Activated CD4-positive, alpha-beta T cell treated with anti-CD3 and anti-CD28 coated beads, Interleukin-2, Interleukin-6, amounts not matched to agents 100 ng/mL and 50 ng/mL, durations not matched to agents 16 hours and 8 hours (primary cell): ENCODE measurements at places on chromosomes 2 and 18.

GRCh38 chr2:36781907-36782720 lies 85.6 kb downstream of the VIT start:
- DNase-seq: no peak

GRCh38 chr2:3489764-3490115 lies 29.6 kb downstream of the ADI1 start:
- no peak for DNase-seq

- no peak for DNase-seq
Measured at GRCh38 chr18:67072791-67073190, 443.7 kb downstream of the DSEL start.

GRCh38 chr2:239539083-239539775 lies 138.4 kb upstream of the HDAC4 start:
- no peak for DNase-seq

DNA sequence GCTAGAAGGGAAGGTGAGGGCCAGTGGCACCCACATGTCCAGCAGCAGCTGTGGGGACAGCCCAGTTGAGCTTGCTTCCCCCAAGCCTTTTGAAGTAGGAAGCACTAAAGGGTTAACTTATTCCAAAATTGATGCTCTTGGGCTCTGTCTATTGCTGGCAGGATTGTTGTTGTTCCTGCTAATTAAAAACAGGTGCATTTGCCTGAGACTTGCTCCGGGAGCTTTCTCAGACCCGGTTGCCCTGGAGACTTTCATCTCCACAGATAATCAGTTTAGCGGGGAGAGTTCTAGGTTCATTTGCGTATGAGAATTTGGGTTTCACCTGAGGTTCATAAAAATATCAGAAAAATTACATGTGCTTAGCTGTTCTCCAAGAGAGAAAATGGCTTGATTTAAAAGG lies 277.3 kb downstream of the LRATD1 start:
- DNase-seq: no peak

DNA sequence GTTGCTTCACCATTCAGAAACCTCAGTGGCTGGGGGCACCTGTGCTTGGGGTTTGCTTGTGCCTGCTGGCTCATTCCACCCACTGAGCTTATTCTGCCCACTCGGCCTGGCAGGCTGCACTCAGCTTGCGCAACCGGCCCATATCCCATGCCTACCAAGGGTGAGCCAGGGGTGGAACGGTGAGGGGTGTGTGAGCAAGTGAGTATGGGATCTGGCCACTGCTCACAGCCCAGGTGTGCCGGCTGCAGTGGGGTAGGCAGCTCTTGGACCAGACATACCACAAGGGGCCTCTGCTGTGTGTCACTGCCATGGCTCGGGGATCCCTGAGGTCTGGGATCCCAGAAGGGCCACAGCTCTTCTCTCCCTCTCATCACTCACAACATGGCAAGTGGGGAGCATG lies 1000.5 kb upstream of the CRIM1 start:
- no peak for DNase-seq

DNA sequence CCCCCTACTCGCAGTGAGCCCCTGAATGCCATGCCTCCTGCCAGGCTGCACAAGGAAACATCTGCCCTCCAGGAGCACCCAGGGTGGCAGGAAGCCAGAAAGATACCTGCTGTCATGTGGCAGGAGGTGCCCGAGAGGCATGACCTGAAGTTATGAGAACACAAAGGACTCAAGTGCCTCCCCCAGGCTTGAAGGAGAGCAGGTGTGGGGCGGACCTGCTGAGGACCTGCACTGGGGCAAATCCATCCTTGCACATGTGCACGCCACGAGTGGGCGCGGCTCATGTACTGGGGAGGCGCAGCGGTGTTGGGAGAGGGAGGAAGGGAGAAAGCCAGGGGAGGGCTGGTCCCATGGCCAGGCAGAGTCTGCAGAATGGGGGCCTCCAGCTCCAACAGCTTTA lies 26.9 kb downstream of the SDC1 start:
- DNase-seq: no peak

DNA sequence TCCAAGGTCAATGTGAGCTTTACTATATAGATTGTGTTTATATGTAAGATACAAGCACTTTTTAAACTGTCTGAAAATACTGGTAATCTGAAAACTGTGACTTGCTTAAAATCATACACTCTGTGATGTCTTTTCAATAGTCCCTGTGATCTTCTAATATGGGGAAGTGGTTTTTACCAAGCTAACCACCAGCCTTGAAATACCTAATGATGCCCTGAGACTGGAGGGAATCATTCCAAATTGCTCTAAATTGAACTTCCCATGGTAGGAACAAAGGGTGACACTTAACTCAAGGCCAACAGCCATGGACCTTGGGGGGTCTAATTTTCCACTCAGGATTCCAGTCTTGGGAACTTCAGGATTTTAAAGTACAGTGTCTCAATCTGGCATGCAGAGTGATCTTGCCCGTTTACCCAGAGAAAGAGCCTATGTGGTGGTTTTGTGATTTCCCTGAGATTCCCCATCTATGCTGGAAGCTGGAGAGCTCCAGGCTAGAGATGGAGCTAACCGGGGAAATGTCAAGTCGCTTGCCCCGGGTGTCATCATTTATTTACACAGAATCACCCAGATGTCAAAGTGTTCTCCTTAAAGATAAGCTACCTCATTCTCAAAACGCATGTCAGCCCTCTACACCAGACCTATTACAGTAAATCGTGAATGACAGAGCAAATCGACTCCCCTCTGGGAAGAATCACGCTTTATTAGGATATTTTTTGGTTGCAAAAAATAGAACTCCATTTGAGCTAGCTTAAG lies 198.5 kb downstream of the SP3 start:
- DNase-seq: no peak

GRCh38 chr18:14925281-14925709 lies 177.3 kb downstream of the ANKRD30B start:
- no peak for DNase-seq

- no peak for DNase-seq
Measured at GRCh38 chr2:47016172-47016913, 100.7 kb upstream of the MCFD2 start.

DNA sequence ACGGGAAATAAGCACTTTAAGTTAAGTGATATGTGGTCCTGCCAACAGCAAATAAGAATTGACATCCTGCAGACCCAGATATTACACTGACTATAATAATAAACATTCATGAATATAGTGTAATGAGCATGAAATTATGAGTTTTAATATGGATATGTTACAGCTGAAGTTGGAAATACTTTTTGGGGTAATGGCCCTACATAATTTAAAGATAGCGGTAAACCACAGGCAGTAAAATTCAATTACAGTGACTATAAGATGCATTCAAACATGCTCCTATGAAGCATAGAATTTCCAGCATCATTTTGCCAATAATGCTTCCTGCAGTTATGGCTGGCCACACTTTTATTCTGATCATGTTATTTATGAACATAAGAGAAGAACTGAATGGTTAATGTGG lies 49.4 kb upstream of the LRRTM4 start:
- DNase-seq: no peak

DNA sequence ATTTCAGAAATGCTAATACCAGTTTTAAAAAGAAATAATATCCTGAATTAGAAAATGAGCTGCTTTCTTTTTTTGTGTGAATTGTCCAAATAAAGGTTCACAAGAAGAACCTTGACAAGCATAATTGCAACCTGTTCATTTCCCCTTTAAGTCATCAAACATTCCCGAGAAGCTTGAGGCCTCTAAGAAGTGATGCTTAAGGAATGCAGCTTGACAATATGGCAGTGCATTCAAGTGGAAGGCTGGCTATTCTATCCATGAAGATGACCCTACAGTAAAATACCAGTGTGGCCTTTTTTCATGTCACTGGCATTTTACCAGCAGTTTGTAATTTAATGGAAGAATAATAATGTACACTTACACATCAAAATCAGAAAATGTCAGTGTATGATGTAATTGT lies 216.7 kb downstream of the CTNNA2 start:
- DNase-seq: no peak

DNA sequence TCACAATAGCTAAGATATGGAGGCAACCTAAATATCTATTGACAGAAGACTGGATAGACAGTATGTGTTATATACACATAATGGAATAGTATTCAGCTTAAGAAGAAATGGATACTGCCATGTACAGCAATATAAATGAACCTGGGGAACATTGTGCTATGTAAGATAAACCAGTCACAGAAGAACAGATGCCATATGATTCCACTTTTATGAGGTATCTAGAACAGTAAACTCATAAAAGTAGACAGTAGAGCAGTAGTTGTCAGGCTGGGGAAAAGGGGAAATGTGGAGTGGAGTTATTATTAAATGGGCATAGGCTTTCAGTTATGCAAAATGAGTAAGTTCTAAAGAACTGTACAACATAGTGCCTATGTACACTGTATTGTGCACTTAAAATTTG lies 1055.7 kb upstream of the TMEFF2 start:
- no peak for DNase-seq

DNA sequence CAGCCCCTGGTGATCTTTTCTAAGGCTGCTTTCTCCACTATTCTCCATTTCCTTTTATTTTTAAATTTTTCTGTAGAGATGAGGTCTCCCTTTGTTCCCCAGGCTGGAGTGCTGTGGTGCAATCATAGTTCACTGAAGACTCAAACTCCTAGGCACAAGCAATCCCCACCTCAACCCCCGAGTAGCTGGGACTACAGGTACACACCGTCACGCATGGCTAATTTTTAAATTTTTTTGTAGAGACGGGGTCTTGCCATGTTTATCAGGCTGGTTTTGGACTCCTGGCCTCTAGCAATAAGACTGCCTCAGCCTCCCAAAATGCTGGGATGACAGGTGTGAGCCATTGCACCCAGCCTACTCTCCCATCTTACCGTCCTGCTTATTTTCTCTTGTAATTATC lies 22.7 kb upstream of the LPIN2 start:
- DNase-seq: no peak

- DNase-seq: no peak
Measured at GRCh38 chr18:2392446-2392845, 178.9 kb downstream of the METTL4 start.

- DNase-seq: no peak
Measured at GRCh38 chr18:78939734-78940494, 39.7 kb upstream of the SALL3 start.

DNA sequence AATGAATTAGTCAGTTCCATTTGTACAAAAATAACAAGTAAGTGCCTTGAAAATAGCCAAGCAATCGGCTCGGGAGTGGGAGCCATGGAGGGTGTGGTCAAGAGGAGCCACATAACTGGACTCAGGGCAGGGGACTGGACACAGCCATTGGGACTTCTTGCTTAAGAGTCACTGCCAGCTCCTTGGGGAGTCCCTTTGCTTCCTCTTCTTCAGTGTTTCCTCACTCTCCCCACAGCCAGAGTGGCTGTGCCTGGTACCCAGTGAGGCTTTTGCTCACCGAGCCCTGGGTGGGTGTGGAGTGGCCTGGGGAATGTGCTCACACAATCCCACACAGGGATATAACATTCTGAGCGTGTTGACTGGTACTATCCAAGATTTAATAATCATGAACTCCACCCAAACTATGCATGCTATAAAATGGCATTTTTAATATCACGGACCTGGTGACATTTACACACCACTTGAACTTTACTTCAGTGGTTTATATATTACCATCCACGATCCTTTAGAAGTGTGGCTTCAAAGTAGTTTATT lies 94.6 kb downstream of the PTGR3 start:
- DNase-seq: no peak

GRCh38 chr18:12597760-12598159 lies 60.1 kb downstream of the SPIRE1 start:
- no peak for DNase-seq

DNA sequence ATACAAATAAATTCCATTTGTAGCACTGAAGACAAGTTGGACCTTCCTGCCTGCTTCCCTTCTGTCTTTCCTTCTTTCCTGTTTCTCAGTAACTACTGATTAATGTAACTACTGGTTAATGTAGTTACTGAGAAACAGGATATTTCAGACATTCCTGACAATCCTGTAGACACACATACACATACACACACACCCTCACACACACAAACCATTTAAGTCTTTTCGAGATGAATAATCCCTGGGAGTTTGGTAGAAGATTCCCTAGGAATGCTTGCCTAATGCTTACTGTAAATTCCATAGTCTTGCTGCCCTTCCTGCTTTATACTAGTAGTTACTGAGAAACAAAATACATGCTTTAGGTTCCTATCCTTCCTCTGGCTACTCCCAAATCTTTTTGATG lies 83.9 kb downstream of the PIK3C3 start:
- DNase-seq: no peak

DNA sequence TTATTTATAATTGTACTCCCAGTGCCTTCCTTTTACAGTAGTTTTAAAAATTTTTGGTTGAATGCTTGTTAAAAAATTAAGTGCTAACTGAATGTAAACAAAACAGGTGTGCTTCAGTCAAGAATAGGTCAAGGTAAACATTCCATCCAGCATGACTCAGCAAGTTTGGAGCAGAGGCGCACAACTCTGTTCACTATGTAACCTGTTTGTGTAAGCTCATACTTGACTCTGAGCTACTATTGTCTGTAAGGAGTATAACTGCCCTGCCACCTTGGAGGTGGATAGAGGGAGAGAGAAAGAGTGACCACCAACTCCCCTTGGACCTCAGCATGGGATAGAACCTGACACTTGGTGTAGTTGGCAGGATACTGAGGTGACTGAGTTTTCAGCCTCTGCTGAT lies 207.4 kb upstream of the SYT4 start:
- DNase-seq: no peak

DNA sequence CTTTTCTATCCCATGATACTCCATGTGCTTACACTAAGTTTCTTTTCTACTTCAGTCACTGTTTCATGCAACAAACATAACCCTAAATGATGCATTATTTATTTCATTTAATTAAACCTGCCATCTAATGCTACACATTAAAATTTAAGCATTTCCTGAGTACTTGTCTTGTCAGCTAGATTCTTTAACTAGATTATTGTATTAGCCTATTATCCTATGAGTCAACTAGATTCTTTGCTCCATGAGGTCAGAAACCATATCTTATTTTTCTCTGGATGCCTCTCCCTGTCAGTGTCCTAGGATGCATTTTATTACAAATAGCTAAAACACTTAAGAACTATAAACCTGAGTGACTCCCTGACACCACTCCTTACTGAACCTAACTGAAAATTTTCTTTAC lies 652.4 kb downstream of the SLC4A3 start:
- DNase-seq: no peak

DNA sequence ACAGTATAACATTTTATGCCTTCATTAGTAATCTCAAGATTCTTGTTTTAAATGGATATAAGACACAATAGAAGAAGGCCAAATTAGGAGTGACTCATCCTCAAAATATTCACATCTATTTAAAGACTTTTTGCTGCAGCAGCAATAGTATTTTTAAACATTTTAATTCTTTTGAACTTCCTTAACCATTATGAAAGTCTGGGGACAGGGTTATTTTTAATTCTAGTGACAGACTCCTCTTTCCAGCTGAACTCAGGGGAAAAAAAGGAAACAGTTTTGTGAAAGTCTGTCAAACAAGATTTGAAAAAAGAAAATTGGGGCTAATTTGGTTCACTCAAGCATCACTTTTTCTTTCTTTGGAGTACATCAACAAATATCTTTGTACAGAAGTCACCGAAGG lies 541.8 kb downstream of the NUP35 start:
- DNase-seq: no peak

DNA sequence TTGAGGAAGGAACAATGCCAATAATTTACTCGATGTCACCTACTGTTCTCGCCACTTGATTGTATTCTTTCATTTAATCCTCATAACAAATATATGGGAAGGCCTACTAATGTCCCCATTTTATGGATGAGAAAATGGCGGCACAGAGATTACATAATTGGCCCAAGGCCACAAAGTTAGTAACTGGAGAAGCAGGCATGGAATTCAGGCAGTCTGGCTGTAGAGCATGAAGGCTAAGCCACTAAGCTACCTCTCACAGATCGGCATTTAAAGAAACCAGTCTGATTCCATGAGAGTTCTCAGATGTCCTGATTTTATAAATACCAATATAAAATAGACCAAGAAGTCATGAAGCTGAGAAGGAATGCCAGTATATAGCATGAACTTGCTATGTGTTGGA lies 121.8 kb upstream of the EPAS1 start:
- DNase-seq: no peak
